ENCODE measurements at places on chromosomes 5 and 9. TPM values are rescaled to one million over a fixed set of nuclear protein-coding genes. Genes with fewer than 3 reads are reported as not detected.

DNA sequence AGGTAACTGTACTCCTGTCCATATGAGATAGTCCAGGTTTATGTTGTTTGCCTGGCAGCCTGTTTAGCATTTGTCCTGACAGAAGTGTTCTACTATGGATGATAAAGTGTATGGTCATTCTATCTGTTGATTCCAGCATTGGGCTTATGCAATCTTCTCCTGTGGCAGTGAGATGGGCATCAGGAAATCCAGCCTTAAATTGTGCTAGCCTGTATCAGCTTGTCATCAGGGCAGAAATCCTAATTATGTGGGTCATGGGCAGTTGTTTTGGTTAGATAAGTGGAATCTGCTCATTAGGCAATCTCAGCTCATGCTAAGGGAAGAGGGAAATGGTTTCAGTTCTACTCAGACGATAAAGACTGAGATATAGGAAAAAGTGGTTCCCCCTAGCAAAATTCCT lies 247.4 kb upstream of the CHD1 start:
- no peak for DNase-seq
- H3K36me3 ChIP-seq = no peaks in the 10 kb centered on the region
- no peak overlapping the region for H3K27ac ChIP-seq

- no peak overlapping the region for H3K27ac ChIP-seq
- H3K36me3 ChIP-seq = no peaks in the 10 kb centered on the region
- peaks cover 3% of the 10 kb centered on the region for H3K27me3 ChIP-seq
- no peak overlapping the region for H3K4me3 ChIP-seq
- no peaks in the 10 kb centered on the region for H3K4me1 ChIP-seq
Measured at GRCh38 chr9:83034026-83034425, 28.9 kb downstream of the RASEF start.

- H3K4me3 ChIP-seq = no peak overlapping the region
- peaks cover 28% of the 10 kb centered on the region for H3K27me3 ChIP-seq
Measured at GRCh38 chr5:38692346-38692745, 135.9 kb upstream of the LIFR start.

GRCh38 chr9:89533411-89534095 lies 35.6 kb upstream of the SEMA4D start:
- H3K4me1 ChIP-seq = peaks cover 94% of the 10 kb centered on the region
- DNase-seq = no peak
- H3K27me3 ChIP-seq = no peaks in the 10 kb centered on the region
- H3K4me3 ChIP-seq = no peak overlapping the region
- peaks cover 14% of the 10 kb centered on the region for H3K36me3 ChIP-seq

GRCh38 chr9:119416793-119417192 lies 47.6 kb upstream of the BRINP1 start:
- H3K4me3 ChIP-seq = no peak overlapping the region
- no peaks in the 10 kb centered on the region for H3K27me3 ChIP-seq
- H3K27ac ChIP-seq = no peak overlapping the region
- H3K36me3 ChIP-seq = no peaks in the 10 kb centered on the region

DNA sequence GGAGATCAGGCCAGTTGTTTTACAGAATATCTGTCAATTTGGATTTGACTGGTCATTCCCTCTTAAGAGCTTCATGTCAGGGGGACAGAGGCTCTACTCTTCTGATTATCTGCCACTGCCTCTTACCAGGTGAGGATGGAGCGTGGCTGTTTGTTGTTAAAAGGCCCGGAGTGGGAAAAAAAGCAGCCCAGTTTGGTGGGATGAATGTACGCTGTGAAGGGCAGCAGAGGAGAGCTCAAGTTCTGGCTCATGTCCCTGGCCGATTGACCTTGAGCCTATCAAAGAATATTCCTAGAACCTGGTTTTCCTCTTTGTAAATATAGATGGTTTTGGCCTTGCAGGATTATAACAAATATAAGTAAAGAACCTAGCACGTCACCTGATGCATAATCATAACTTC lies 16.3 kb upstream of the SHB start:
- H3K4me3 ChIP-seq = no peak overlapping the region
- DNase-seq = no peak
- no peaks in the 10 kb centered on the region for H3K36me3 ChIP-seq
- no peaks in the 10 kb centered on the region for H3K27me3 ChIP-seq
- H3K27ac ChIP-seq = no peak overlapping the region
- H3K4me1 ChIP-seq = no peaks in the 10 kb centered on the region

DNA sequence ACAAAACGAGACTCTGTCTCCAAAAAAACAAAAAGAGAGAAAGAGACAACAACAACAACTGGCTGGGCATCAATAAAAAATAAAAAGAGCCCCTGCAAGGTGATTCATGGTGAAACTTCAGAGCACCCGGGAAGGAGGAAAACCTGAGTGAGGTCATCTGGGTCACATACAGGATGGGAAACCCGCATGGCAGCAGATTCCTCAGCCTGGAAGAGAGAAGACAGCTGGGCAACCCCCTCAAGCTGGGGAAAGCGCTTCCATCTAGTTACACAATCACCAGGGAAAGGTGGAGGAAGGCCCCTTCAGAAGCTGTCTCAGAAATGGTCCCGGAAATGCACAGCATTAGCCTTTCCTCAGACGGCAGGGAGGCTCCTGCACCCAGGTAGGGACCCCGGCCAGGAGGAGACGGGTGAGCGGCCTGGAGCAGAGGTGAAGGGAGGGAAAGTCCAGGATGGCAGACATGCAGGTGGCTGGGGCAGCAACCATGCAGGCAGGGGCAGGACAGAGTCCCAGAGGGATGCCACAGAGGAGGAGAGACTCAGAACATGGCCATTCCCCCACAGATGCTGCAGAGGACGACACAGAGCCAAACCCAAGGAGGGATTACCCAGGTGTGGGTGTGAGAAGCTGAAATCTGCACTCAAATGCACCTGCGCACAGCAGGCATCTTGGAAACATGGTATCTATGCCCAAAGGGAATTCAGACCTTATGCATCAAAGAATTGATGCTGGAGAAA lies 29.4 kb downstream of the CAMSAP1 start:
- H3K27ac ChIP-seq = no peak overlapping the region
- DNase-seq = no peak
- H3K4me3 ChIP-seq = no peak overlapping the region
- H3K27me3 ChIP-seq = no peaks in the 10 kb centered on the region
- peaks cover 23% of the 10 kb centered on the region for H3K4me1 ChIP-seq
- H3K36me3 ChIP-seq = peaks cover 3% of the 10 kb centered on the region

DNA sequence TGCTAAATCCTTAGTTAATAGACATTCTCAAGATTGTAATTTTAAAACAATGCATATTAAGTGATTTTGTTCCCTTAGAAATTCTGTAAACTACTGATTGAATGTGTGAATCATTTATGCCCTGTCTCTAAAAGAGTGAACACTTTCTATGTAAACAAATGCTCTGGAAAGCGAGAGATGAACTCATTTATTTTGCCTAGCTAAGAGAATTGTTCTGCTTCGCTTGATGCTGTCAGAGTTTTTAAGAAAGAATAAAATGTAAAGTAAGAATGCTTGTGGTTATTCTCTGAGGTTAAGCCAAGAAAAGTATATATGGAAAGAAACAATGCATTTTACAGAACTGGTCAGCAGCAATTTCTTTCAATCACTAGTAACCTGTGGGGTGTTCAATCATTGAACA lies 347.4 kb upstream of the NUDT12 start:
- H3K4me3 ChIP-seq = no peak overlapping the region
- no peaks in the 10 kb centered on the region for H3K36me3 ChIP-seq
- DNase-seq = no peak
- no peaks in the 10 kb centered on the region for H3K27me3 ChIP-seq
- no peaks in the 10 kb centered on the region for H3K4me1 ChIP-seq

DNA sequence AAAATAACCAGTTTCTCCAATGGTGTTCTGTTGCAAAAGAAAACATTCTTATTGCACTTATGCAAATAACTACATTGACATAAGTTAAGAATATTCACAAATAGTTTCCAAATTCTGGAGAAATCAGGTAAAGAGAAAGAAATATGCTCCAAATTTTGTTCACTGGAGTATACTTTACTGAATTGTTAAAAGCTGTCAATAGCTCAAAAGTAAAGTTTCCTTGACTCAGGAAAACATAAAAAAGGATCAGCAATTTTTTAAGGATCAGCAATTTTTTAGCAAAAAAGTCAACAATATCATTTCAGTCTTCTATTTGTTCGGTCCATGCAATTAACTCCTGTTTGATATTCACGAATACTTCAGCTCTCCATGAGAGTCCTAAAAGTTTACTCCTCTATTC lies 51.6 kb downstream of the ANXA2R start:
- H3K27me3 ChIP-seq = no peaks in the 10 kb centered on the region
- peaks cover 28% of the 10 kb centered on the region for H3K36me3 ChIP-seq
- DNase-seq = no peak
- H3K4me3 ChIP-seq = peak overlapping the region; percentile 79

DNA sequence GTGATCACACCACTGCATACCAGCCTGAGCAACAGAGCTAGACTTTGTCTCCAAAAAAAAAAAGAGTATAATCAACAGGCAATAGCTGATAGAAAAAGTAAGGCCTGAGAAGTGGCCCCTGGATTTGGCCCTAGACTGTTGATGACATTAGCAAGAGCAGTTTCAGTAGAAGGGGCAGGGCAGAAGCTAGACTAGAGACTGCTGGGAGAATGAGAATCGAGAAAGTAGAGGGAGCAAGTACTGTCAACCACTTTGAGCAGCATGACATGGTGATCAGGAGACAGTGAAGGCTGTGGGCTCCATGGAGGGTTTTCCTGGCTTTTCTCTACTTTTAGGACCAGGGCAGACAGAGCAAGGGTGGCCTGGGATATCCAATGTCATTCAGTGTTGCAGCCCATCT lies 34.9 kb upstream of the B4GALT1 start:
- no peak for DNase-seq
- no peaks in the 10 kb centered on the region for H3K27me3 ChIP-seq
- peaks cover 9% of the 10 kb centered on the region for H3K4me1 ChIP-seq
- no peaks in the 10 kb centered on the region for H3K36me3 ChIP-seq
- H3K4me3 ChIP-seq = no peak overlapping the region

DNA sequence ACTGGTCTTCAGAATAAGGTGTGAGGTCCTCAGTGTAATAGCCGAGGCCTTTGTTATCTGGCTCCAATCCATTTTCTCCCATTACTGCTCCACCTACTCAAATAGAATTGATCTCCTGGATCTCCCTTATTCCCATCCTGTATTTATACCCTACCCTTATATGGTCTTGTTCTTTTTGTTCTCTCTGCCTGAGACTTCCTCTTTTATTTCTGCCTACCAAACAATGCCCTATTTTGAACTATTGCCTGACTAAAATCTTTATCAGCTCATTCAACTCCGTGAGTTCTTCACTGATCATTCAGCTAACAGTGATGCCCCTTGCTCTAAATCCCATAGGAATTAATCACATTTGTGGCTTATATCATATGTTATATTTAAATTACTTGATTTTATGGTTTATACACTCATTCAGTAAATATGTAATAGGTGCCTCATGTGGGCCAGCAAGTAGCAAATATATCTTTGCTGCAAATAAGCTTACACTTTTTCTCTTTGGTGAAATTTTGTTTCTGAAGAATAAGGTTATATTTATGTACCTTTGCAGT lies 417.5 kb upstream of the MEF2C start:
- no peak overlapping the region for H3K4me3 ChIP-seq
- no peak overlapping the region for H3K27ac ChIP-seq
- no peaks in the 10 kb centered on the region for H3K27me3 ChIP-seq
- DNase-seq = no peak

DNA sequence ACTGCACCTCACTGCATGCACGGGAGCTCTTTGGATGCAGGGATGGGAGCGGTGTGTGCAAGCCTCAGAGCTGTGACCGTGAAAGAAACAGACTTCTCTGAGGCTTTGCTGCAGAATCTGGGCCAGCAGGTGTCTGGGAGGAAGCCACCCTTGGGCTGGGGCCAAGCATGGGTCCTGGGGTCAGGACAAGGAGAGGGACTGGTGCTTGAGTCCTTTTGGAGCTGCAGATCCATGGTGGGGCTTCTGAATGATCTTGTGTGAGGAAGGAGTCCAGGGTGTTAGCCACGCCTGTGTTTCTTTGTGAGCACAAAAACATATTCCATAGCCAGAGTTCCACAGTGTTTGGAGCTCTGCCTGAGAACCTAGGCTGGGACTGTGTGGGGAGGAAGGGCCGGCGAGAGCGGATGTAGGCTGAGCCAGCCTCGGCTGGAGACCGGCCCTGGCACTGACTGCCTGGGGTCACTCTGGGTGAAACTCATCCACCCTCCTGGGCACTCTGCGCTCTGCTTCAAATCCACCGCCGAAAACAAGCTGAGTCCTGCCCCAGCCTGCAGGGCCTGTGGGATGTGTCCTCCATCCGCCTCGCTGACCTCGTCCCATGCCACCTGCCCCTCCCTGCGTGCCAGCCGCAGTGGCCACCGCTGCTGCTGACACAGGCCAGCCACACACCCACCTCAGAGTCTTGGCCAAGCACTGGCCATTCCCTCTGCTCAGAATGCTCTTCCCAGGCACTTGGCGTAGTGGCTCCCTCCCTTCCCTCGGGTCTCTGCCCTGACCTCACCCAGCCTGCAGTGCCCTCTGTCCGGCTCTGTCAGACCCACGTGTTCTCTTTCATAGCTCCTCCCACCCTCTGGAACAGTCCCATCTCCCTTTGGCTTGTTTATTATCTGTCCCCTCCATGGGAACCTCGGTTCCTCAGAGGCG lies 26.7 kb downstream of the ERGIC1 start:
- H3K36me3 ChIP-seq = peaks cover 12% of the 10 kb centered on the region
- H3K4me1 ChIP-seq = peaks cover 25% of the 10 kb centered on the region
- H3K27me3 ChIP-seq = no peaks in the 10 kb centered on the region
- peak overlapping the region; percentile 47 for H3K27ac ChIP-seq
- no peak for DNase-seq

DNA sequence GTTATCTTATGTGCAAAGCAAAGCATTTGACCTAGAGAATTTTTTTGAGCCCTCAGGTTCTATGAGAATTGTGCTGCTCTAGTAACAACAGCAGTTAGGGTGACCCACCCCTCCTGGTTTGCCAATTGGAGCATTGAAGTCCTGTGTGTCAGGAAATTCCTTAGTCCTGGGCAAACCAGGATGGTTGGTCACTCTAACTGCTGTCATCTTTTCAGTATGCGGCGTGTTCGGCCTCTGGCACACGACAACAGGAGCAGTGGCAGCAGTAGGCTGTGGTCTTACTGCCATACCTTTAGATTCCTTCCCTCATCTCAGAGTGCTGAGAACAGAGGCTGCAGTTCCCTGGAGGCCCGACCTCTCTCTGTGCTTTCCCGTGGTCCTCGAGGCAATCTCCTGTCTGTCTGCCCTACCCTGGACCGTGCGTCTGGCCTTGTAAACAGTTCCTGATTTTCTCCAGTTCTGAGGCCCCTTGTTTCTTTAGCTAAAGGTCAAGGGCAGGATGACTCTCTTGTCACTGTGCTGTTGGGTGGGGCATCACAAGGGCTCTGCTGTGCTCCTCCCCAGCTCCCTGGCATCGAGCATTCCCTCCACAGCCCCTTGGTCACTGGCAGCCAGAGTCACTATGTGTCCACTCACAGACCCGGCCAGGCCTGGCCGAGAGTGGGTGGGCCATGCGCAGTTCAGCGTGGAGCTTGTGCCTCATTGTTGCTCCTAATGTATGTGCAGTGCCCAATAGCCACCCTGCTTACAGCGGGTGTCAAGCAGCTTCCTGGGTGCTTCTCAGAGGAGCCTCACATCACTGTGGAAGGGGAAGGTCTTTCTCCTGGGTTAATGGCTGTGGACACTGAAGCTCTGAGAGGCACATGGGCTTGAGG lies 18.5 kb upstream of the COL15A1 start:
- DNase-seq = no peak
- H3K4me3 ChIP-seq = no peak overlapping the region
- no peaks in the 10 kb centered on the region for H3K36me3 ChIP-seq

GRCh38 chr9:128275198-128276007 lies at the start of gene GOLGA2:
GOLGA2 (minus strand) TSS chr9:128276007; CDS start chr9:128275976, 31 bp downstream.
- DNase-seq = no peak
- H3K27ac ChIP-seq = peak within 1 kb of the TSS; percentile 89
- peaks cover 30% of the 10 kb centered on the region for H3K4me1 ChIP-seq

The GPR21 gene
- 0.42 TPM for total RNA-seq

The CEL gene
- 2.8 TPM for total RNA-seq

The PIP5K1B gene
- 1.9 TPM for total RNA-seq

The SUSD3 gene
- 27.1 TPM for total RNA-seq

The CTXN3 gene
- not detected for total RNA-seq

The POMT1 gene
- total RNA-seq = 19.4 TPM

The IL9 gene
- not detected for total RNA-seq

The RIMOC1 gene
- total RNA-seq = 31.0 TPM

The TXNDC8 gene
- total RNA-seq = not detected

The PCDHA7 gene
- not detected for total RNA-seq
